ENCODE measurements at places on chromosomes 11 and 22.

DNA sequence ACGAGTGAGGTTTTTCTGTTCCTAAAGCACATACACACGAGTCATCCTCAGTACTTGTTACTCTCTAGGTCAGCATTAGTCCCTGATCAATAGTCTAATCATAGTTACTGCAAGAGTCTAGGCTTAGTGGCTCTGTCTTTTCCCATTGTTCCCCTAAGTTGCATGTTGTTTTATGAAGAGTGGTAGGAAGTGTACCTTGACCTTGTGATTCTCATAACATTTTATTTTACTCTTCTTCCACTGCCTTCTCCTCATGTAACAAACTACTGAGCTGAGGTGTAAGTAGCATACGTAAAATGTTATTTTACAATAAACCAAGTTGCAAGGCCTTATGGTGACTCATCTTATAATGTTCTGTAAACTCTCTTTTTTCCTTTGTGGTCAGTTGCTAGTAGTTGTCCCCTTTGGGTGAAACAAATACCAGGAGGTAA is 15.0 kb downstream of the METTL15 start:
- DNase-seq: no peak

- DNase-seq: no peak
Measured at GRCh38 chr11:47523490-47524225, 29.3 kb downstream of the CELF1 start.

DNA sequence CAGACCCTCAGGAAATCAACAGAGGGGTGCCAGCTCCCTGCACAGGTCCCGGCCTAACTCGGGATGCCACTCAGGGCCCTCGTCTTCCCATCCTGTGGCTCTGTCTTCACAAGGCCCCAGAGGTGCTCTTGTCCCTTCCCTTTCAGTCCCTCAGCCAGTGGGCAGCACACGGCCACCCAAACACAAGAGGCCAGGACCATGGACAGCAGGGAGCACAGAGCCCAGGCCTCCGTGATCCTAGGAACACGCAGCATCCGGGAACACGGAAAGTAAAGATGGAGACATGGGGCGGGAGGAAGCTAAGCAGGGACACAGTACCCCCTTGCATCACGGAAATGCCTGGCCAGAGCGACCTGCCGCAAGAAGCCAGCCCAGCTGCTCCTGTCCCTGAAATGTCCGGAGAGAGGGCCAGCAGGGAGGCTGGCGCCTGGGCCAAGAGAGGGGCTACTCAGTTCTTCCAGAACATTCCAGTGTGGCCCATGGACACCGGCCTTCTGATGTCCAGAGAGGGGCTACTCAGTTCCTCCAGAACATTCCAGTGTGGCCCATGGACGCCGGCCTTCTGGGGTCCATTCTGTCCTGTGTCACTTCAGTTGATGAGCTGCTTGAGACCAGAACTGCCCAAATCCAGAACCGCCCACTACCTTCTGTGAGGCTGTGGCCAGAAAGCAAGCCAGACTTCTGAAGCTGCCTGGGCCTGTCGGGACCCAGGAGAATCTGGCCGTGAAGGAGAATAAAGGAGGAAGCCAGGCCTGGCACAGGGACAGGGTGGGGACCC is 274.0 kb downstream of the BRD1 start:
- no peak for DNase-seq

GRCh38 chr22:41995211-41995610 is 3.4 kb upstream of the WBP2NL start:
- DNase-seq: no peak

- no peak for DNase-seq
Measured at GRCh38 chr11:118799372-118799771, 8.4 kb upstream of the DDX6 start.

DNA sequence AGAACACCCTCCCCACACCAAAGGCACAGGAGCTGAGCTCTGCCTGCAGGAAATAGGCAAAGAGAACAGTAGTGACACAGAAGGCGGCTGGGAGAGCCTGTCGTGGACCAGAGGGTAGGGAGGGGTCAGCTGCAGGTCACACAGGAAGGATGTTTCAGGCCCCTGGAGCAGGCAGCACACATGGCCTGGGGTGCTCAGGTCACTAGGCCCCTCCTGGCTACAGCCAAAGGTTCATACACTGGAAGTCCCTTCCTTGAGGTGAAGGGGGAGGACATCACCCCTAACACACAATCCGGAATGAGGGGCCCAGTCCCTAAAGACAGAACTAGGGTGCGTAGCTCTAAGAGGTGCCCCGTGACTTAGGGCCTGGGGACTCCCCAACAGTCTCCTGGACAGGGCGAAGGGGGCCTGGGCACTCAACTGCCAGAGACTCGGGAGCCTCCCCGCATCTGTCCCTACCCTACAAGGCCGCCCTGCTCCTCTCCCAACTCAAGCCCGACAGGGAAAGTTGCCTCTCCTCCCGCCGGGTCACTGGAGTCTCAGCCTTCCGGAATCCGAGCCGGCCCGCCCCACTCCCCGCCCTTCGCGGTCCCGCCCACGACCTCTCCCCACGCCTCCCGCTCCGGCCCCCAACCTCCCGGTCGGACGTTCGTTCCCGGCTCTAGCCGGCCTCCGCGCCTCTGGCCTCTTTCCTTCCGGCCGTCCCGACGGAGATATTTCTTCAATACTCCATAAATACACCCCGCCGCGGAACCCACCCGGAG is at the start of gene CYB5R2:
TSS of gene CYB5R2 (minus strand) at position 541 of the 764 bp plus-strand sequence. CDS start 675 bp downstream, outside the sequence.
- no peak for DNase-seq

DNA sequence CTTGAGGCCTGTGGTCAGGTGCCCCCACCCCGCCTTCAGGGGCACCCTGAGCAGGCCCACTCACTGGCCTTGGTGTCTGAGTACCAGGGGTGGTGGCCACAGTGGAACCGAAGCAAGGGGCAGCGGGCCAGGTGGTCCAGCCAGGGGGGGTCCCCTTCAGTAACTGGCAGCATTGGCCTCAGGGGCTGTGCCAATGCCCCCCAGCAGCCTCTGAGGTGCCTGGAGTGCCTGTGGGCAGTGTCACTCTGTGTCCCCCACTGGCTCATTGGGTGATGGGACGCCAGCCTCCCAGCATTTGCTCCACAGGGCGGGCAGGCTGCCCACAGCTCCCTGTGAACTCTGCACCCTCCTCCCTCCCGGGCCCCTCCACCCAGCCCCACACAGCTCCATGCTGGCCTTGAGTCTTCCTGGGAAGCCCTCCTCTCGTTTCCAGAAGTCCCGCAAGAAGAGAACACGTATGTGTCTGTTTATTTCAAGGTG is 29.5 kb upstream of the CARS1 start:
- DNase-seq: no peak

DNA sequence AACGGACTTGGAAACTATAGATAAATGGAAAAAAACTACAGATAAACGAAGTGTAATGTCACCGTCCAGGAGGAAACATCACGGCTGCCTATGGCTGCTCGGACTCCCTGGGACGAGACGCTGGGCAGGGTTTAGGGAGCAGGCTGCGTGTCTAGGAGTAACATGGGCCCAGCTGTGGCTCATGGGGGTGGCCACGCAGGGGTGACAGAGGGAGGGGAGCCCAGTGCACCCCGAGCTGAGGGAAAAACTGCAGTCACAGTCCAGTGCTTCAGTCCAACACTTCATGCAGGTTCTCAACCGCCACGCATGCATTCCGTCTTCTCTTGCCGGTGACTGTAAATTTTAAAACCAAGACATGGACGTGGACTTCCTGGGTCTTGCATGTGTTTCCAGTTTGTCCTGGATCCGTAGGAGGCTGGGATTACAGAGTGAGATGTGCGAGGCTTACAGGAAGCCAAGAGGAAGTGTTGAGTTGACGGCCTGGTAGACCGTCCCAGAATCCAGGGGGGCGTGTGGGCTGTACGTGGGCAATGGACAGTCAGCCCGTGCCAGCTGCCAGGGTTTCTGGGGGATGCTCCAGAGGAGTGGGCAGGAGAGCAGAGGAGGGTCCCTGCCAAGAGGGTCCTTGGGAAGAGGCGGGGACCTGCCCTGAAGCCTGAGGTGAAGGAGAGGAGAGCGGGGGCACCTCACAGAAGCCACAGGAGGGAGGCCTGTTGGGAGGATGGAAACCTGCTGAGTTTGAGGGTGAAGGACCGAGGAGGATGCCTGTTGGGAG is 691.4 kb downstream of the BRD1 start:
- DNase-seq: no peak

DNA sequence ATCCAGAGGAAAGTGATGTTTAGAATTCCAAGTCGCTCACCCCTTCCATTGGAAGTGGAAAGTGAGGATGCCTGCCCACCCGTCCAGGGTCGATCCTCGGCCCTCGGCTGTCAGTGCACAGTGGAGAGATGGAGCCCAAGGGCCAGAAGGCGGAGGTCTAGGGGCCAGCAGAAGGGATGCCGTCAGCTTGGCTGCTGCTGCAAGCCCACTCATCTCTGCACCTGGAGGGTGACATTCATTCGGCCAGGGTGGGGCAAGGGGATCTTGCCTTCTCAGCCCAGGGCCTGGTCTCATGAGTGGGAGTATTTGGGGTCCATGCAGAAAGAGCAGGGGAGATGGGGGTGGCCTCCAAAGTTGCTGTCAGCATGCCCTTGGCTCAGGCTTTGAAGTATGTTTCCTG is 30.7 kb downstream of the LINC01488 start:
- no peak for DNase-seq

DNA sequence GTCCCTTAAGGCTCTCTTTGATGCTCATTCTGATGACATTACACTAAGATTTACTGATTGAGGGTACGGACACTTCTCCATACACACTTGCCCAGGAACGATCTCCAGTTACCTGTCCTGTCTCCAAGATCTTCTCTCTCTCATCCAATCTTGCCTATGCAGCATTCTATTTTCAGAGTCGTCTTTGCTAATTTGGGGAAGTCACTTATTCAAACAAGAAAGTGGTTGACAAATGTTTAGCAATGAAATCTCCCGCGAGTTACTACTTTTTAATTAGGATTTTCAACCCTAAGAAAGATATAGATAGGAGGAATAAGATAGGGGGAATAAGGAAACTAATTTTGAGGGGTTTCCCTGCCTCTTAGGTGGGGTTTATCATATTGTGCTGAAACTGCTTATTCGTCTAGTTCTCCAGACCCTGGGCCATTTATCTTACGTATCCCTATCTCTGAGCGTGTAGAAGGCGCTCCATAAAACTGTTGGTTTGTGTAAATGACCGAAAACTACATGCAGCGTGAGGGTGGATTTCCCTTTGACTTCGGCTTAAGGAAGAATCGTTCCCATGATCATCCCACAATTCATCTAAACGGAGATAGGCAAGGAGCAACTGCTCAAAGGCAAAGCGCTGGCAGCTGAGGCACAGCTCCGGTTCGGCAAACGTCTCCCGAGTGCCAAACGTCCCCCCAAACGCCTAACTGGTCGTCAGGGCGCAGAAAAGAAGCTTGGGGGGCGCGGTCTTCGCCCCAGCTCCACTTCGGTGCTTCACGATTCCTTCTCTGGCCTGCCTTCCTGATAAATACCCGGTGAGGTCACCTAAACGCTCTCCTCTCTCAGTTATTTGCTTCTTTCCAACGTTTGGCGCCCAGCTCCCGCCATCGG is 804 bp downstream of the APIP start:
- no peak for DNase-seq

DNA sequence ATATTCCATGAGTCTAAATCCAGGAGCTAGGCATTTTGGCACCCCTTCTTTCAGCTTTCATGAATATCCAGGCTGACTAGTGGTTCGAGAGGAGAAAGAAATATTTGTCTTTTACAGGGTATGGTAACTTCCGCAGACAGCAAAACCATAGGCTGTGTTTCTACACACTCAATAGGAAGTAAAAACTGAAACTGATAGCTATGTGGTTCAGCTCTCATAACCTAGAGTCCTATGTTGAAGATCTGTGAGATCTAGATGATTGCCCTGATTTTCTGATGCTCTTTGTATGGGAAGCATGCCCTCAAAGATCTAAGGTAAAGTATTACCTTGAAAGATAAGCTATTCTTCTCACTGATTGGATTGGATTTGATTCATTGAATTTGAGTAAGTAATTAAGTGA is 118.3 kb downstream of the CD44 start:
- DNase-seq: no peak

GRCh38 chr11:116658876-116659535 is 113.8 kb downstream of the BUD13 start:
- no peak for DNase-seq
